ENCODE measurements at places on chromosomes 13 and 19.

GRCh38 chr19:6267552-6268381 lies 12.0 kb downstream of the MLLT1 start:
- DNase-seq = no peak

DNA sequence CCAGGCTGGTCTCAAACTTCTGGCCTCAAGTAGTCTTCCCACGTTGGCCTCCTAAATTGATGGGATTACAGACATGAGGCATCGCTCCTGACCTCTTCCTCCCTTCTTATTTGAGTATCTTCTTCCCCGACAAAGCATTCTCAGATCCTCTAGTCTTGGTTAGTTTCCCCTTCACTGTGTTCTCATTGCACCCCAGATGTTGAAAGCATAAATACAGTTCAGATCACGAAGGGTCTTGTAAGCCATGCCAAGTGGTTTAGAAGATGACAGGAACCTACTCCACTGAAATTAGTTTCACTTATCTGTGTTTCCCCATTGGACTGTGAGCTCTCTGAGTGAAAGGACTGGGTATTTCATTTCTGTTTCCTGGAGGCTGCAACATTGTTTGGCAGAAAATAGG lies 100.7 kb downstream of the DGKH start:
- DNase-seq = no peak

DNA sequence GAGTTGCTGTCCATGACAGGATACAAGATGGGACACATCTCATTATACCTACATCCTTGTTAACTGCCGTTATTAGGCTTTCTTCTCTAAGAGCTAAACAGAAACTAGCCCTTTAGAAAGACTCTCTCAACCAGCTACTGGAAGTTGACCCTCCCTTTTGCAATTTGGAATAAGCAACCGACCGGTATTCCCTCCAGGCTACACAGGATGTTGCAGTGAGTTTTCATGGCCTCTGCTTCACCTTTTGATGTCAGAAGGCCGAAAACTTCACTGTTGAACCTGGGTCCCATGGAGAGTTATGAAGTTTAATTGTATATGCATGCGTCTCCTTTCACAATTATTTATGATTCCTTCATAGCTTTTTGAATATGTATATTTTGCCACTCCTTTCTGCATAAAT lies 1042.5 kb upstream of the SPRY2 start:
- DNase-seq = no peak

DNA sequence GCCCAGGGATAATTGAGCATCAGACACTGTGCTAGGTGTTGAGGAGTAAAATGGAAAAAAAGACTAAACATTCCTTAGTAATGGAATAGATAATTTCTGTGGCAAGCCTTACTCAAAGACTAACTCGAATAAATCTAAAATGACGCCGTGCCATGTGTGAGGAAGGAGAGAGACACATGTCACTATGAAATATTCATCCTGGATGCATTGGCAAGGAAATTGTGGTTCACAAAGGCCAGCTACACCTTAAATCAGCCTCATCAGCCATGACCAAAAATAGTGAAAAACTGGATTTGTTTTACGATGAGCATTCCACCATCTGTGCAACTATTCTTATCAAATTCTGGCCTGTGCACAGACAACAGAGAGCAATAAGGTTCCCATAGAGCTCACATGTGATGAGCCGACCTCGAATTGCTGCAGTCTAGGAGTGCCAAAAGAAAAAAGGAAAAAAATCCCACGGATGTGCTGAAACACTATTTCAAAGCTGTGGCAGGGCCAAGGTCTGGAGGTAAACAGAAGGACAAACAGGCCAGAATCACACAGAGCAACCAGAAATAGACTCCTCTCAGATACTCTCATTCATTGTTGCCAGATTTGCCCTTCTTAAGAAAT lies 505.7 kb downstream of the EFNB2 start:
- DNase-seq = no peak

DNA sequence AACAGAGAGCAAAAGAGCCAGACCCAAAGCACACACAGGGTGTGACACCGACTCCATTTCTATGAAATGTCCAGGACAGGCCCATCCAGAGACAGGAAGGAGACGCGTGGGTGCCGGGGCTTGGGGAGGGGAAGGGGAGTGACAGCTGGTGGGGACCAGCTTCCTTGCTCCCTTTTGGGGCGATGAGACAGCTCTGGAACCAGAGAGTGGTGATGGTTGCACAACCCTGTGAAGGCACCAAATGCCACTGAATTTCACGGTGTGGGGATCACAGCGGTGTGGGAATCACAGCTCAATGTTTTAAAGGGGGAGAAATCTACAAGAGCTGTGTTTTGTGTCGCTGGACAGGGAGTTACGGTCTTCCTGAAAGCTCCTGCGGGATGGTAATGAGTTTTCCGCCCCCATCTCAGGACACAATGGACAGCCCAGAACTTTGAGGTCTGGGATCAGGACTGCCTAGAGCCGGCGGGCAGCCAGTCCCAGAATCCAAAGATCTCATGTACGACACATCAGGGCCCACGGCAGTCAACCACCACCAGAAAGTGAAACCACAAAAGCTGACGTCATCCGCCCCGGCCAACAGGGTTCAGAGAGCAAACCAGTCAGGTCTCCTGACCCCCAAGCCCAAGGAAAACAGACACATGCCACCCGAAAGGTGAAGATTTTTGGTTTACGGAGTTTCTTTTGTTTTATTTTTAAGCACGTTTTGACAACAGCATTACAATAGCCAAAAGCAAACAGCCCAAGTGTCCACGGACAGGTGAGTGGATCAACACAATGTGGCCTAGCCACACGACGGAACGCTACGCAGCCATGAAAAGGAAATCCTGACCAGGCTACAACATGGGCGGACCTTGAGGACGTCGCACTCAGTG lies 7.3 kb downstream of the SGTA start:
- peak; percentile 66 for DNase-seq

GRCh38 chr13:102901615-102902305 lies 55.9 kb downstream of the ERCC5 start:
- DNase-seq = no peak

GRCh38 chr19:22545751-22546150 lies 88.4 kb upstream of the ZNF492 start:
- no peak for DNase-seq

DNA sequence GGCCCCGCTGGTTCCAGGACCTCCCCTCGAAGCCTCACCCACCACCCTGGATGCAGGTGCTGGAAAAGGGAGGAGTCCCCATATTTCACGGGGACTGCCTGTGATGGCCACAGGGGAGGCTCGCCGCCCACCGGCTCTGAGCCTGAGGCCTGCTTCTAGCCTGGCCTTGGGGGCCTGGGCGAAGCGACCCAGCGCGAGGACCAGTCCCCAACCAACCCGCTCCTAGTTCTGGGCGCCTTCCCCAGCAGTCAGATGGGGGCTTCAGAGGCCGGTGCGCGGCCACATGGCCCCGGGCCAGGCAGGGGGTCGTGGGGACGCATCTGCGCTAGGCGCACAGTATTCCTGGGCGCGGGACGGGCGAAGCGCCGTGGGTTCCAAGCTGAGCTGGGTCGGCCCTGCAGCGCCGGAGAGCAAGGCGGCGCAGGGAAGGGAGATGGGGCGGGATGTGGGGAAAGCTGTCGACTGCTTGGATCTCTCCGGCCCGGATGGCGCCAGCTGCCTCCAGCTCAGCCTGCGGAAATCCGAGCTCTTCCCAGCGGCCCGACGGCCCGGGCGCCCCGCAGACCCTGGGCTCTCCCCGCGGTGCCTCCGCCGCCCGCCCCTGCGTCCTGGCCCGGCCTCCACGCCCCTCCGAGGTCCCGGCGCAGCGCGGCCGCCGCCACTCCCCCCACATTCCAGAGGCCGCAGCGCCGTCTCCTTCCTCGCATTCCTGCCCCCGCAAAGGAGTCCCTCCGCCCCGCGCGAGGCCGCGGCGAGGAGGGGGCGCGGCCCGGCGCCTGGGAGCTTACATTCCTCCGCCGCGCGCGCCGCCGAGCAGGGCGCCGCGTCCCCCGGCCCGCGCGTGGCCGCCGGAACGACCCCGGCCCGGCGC lies at the start of gene WTIP:
Gene WTIP (plus strand): TSS at position 788 of the 871 bp plus-strand sequence. CDS start 217 bp downstream, outside the sequence.
- DNase-seq = no peak

GRCh38 chr13:100434010-100434763 lies 154.4 kb downstream of the GGACT start:
- DNase-seq = no peak

GRCh38 chr13:36840718-36841250 lies 21.8 kb downstream of the RFXAP start:
- DNase-seq = no peak

- no peak for DNase-seq
Observed at GRCh38 chr19:19372656-19373416, 32.6 kb upstream of the GATAD2A start.

DNA sequence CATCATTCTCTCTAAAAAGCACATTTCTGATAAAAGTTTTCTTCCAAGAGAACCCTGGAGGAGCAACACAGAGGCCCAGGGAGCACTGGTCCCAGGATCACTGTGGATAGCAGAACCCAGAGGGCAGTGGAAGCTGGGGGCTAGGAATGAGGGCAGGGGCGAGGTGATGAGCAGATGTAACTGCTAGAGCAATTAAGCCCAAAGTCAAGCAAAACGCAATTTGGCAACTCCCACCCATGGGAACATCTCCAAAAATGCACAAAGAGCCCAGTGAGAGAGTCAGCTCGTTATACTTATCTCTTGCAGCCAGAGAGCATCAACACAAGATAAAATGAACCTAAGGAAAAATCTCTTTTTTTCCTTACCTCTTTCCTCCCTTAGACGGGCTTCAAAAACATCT lies 284.2 kb downstream of the TBC1D4 start:
- no peak for DNase-seq

DNA sequence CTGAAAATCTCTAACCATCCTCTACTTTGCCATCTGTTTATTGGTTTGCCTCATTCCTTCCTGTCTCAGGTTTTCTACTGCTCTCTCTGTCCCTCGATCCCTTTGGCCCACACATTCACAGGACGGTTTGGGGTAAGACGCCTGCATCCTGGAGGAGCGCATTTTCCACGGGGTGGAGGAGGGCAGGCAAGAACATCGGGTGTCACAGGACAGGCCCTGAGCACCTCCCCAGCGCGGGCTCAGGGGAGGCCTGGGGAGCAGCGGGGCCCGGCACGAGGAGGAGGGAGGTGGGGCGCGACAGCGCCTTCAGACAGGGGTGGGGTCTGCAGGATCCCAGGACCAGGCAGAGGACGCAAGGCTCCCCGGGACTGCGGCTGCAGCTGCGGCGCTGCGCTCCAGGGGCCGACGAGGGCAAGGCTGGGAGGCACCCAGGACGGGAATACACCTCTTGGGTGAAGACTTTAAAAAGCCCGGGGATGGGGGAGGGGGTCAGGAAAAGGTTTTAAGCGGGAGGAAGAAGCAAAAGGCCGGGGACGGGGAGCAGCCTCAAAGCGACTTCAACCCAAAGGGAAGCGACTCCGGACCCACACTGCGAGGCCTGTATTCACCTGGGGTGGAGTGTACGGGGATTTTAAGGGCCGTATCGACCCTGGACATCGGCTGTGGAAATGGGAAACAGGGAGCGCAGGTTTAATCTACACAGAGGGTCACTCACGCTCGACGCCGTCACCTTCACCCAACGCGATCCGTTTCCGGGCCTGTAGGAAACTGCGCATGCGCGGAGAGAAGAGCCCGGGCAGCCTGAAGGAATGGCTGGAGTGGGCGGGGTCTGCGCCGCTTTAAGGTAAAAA lies at the start of gene ZNF415:
Gene ZNF415 (minus strand): TSS at position 770 of the 851 bp plus-strand sequence. CDS start 10,234 bp downstream, outside the sequence.
- DNase-seq = peak; percentile 11

- no peak for DNase-seq
Observed at GRCh38 chr13:23575632-23576031, 5.4 kb downstream of the TNFRSF19 start.

- no peak for DNase-seq
Observed at GRCh38 chr13:98444381-98444780, 132.5 kb downstream of the STK24 start.

All from stimulated activated CD4-positive, alpha-beta T cell treated with anti-CD3 and anti-CD28 coated beads, Interleukin-2, amount 100 ng/mL, for 4 hours (primary cell).